ENCODE measurements at places on chromosomes 13 and 19.

GRCh38 chr19:492091-492531 lies 4.2 kb upstream of the MADCAM1 start:
- DNase-seq, result no peak

DNA sequence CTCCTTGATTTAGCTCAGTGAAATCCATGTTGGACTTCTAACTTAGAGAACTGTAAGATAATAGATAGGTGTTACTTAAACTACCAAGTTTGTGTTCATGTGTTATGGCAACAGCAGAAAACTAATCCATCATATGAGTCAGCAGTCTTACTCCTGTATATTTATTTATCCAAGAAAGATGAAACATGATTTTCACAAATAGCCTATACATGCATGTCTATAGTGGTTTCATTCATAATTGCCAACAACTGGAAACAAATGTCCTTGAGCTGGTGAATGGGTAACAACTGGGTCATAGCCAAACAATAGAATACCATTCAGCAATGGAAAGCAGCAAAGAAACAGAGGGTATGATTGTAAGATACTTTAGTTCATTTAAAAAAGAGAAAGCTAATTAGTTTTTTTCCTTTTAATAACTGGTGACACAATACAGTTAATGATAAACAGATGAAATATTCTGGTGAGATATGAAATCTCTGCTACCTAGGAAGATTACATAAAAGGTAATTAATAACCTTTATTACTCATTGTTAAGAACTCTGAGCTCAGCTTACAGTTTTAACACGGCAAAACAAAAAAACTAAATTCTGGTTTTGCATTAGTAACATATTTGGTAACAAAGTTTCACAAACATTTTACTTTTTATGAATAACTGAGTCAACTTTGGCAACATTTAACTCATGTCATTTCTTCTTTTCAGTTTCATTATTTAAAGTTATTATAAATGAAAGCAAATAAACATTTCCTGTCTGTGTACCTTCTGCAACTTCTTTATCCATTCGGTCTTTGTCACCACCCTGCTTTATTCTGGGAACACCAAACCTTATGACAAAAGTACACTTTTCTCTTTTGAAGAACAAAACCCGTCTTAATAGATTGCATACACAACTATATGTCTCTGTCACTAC lies 181.3 kb downstream of the LIG4 start:
- no peak for DNase-seq

- no peak for DNase-seq
Measured at GRCh38 chr13:44318161-44318560, 55.5 kb upstream of the SERP2 start.

DNA sequence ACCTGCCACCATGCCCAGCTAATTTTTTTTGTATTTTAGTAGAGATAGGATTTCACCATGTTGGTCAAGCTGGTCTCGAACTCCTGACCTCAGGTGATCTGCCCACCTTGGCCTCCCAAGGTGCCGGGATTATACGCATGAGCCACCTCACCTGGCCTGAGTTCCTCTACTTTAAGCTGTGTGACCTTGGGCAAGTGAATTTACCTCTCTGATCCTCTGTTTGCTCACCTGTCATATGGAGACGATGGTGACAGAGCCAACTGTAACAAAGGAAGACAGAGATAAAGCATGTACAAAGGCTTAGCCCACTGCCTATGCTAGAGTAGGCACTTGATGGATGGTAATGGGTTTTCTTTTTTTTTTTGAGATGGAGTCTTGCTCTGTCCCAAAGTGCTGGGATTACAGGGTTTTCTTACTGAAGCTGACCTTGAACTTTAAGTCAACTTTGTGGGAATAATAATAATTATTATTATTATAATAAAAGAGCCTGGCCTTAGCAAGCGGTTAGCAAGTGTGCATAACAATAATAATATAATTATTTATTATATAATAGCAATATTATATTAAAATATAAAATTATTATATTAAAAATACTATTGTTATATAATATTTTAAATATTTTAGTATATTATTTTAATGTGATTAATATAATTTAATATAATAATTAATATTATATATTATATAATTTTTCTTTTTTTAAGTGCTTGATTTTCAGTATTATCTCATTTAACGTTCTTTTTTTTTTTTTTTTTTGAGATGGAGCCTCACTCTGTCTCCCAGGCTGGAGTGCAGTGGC lies 1.3 kb upstream of the ACER1 start:
- no peak for DNase-seq

DNA sequence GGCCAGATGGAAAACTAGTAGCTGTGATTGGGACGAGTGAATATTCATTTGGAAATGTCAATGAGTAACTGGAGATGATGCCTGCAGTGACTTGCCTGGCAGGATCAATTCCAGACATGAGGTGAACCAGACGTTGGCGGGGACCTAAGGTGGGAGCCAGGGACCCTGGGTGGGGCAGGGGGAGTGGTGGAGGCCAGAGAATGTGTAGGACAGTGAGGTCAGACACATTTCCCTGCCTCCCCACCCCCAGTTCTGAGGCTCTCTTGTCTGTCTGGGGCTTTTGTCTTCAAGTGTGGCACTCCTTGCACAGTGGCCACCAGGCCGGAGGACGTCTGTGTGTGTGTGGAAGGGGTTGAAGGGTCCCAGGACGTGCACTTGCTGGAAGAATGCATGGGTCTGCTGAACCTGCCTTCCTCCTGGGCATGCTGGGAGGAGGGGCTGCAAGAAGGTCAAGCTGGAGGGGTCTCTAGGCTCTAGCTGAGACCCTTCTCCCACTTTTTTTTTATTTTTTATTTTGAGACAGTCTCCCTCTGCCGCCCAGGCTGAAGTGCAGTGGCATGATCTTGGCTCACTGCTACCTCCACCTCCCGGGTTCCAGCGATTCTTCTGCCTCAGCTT lies 51.6 kb downstream of the CHST8 start:
- no peak for DNase-seq

DNA sequence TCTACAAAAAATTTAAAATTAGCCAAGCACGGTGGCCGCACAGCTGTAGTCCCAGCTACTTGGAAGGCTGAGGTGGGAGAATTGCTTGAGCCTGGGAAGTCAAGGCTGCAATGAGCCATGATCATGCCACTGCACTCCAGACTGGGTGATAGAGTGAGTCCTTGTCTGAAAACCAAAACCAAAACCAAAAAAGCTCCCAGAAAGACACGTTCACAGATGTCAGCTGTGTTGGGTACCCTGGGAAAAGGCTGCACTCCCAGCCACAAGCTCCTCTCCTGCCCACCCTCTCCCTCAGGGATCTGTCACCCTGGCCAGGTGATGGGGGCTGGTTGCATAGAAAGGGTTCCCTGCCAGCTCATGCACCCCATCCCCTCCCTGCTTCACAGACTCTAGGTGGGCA lies 53.3 kb downstream of the RNF6 start:
- DNase-seq, result no peak

- DNase-seq, result no peak
Measured at GRCh38 chr13:109355875-109356434, 430.4 kb downstream of the IRS2 start.

DNA sequence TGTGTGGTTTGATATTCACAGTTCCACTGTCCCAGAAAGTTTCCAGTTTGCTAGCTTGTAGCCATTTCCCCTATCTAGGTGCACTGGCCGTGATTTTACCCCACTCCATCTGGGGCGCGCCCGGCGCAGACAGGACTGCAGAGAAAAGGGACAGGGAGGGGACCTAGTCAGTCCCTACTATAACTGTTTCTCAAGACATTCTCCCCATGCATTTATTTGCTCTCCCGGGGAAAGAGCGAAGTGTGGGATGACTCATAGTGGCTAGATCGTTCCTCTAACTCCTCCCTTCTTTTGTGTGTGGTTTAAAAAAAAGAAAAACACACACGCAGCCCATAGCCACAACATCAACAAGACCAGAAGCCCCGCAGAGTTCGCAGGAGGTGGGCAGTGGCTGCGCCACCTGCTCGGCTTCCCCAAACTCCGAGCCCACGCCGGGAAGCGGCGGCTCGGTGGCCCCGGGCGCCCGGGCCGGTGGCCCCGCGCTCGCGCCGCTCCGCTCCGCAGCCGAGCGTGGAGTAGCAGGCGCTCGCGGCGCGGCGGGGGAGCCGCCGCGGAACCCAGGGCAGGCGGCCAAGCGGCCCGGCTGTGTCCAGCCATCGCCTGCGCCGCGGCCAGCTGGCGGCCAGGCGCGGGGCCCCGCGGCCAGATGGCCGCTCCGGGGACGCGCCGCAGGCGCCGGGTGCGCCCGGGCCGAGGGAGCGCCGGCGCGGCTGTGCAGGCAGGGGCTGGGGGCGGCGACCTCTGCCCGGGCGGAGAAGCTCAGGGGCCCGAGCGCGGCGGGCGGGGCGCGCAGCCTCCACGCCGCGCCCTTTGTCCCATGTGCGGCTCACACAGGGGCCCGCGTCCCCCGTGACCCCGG lies 653 bp downstream of the TMTC4 start:
- DNase-seq, result peak; percentile 51

GRCh38 chr13:66640231-66640630 lies 589.9 kb downstream of the PCDH9 start:
- no peak for DNase-seq

GRCh38 chr19:42343344-42344110 lies 18.1 kb downstream of the MEGF8 start:
- DNase-seq, result no peak

DNA sequence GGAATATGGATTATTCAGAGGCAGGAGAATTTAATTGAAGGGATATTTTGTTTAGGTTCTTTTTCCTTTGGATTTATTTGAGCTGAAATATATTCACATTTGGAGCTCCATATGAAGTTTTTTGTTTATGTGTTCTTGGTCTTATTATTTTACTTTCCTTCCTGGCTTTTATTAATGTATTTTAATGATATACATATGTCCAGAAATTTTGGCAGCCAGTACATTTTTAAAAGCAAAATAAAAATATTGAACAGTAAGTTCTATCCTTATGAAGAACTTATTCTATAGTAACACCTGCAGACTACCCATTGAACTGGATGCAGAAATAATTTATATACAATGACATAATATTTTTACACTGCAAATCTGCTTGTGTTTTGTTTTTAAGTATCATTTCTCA lies 323.6 kb downstream of the GPC6 start:
- no peak for DNase-seq

- DNase-seq, result no peak
Measured at GRCh38 chr13:30805132-30805537, 69.8 kb downstream of the ALOX5AP start.

GRCh38 chr19:11948646-11949045 lies 16.2 kb upstream of the ZNF763 start:
- no peak for DNase-seq

DNA sequence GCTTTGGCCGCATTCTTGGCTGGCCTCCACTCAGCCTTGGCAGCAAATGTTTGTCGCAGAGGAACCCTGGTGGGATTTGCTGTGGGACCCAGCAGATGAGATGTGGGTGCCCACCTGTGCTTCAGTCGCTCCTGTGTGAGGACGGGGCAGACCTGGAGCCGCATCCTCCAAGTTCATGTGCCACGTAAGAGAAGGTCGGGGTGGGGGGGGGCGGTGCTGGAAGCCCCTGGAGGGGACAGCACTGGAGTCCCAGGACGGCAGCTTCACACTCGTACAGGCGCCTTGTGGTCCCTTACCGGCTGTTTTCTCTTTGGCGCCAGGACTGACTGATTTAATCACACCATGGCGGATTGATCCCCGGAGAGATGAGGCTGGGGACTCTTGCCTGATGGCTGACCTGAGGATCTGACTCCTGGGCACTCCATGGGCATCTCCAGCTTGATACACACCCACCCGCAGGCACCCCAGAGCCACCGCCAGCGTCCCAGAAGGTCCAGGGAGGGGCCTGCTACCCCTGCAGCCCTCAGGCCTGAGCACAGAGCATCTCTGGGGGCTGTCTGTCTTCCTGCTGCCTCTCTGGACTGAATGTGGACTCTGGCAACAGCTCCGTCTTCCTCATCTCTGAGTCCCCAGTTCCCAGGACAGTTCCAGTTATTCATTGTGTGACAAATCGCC lies 10.0 kb upstream of the GRTP1 start:
- peak; percentile 33 for DNase-seq

- DNase-seq, result no peak
Measured at GRCh38 chr13:71368336-71368735, 498.7 kb downstream of the DACH1 start.

GRCh38 chr19:55044286-55044685 lies 6.2 kb upstream of the GP6 start:
- DNase-seq, result no peak

DNA sequence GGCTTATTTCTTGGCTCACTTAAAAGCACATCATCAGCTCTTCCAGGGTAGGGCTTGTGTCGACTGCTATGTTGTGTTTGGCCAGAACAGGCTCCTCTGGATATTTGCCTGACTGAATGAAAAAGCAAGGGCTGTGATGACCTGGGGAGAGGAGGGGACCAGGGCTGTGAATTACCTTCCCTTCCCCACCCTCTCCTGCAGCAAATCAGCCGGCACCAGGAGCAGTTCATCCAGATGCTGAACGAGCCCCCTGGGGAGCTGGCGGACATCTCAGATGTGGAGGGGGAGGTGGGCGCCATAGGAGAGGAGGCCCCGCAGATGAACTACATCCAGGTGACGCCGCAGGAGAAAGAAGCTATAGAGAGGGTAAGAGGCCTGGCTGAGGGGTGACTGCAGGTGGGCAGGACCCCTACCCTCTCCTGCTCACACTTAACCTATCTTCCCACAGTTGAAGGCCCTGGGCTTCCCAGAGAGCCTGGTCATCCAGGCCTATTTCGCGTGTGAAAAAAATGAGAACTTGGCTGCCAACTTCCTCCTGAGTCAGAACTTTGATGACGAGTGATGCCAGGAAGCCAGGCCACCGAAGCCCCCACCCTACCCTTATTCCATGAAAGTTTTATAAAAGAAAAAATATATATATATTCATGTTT lies 4.4 kb downstream of the GADD45GIP1 start:
- no peak for DNase-seq

GRCh38 chr13:97712770-97713169 lies 240.7 kb upstream of the IPO5 start:
- DNase-seq, result no peak

- no peak for DNase-seq
Measured at GRCh38 chr13:21964686-21965085, 293.8 kb downstream of the FGF9 start.

DNA sequence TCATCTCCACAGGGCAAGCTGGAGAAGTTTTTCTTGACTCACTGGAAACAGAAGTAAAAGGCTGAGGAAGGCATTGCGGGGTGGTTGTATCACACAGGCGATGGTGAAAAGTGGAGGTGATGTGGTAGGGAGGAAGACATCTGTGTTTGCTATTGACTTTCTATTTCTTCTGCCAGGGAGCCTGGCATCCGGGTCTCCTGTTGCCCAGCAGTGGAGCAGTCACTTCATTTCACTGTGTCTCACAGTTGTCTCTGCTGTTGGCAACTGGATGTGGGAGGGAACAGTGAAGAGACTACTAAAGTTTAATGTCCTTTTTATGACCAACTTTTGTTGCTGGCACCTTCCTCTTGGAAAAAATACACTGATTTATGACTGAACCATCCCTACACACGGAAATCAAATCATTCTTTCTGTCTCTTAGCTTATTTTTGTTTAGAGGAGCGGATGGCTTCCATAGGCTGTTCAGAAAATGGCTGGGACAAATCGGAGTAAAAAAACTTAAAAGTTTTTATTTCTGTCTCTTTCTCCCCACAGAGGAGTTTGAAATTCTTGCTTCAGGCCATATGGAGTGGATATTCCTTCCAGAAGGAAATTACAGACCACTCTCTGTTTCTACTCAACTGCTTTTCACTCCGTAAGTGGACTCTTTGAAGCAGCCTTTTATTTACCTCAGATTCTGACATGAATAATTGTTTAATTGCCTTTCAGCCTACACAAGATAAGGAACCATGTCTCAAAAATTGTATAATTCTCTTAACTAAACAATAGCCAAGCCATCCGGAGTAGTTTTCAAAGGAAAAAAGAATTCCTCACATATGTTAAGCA lies 23.8 kb upstream of the MEDAG start:
- no peak for DNase-seq

- no peak for DNase-seq
Measured at GRCh38 chr13:74026753-74027152, 107.5 kb downstream of the KLF12 start.

All from posterior cingulate gyrus (tissue), 11 donors.